ENCODE measurements at places on chromosomes 7 and 10.

GRCh38 chr10:50469778-50470193 is 154.0 kb downstream of the SGMS1 start:
- no peak for DNase-seq

GRCh38 chr10:92920866-92921265 is 72.5 kb downstream of the EXOC6 start:
- DNase-seq: no peak

DNA sequence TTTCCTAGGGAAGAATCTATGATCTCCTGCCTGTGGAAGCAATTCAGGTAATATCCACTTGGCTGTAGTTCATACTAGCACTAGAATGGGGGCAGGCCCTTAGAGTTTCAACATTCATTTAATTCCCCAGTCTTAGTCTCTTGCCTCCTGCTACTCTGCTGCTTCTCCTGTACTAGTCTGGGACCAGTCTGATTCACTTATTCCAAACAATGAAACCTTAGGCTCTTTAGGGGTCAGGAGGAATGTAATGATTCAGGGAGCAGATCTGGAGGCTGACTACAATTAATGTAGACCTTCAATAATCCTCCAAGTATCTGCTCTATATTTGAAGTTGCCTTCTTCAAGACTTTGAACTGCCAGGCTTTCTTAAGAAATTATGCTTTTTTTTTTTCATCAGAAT is 101.8 kb downstream of the GNAT3 start:
- no peak for DNase-seq

DNA sequence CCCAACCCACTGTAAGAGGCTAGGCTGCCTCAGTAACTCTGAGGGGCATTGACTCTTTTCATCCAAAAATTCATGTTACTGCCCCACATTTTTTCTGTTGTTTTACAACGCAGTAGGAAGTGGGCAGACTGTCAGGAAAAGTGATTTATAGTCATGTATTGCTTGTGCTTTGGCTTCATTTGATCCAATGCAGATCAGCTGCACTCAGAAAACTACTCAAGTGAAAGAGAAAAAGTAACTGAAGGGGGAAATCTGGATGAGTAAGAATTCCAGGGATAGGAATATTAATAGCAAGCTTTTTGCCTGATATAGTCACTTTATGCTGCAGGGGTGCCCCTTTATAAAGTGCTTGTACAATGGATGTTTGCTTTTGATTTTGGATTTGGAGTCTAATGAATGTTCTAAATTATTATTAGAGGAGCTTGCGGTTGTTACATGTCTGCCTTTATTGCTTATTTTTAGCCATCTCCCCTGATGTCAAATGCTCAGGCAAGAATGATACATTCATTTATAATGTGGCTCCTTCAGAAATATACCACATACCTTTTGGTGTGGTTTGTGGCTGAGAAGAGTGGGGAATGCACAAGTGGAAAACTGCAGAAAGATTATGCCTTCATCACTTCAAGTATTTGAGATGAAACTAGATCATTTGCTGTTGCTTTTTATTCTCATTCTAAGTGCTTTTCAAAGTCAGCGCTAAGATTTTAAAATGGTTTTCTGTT is 86.1 kb downstream of the EGFR start:
- DNase-seq: no peak

GRCh38 chr10:92778091-92778490 is 70.2 kb upstream of the EXOC6 start:
- no peak for DNase-seq

- DNase-seq: no peak
Measured at GRCh38 chr7:139538881-139539635, 15.6 kb downstream of the CLEC2L start.

- no peak for DNase-seq
Measured at GRCh38 chr10:26378861-26379294, 59.3 kb upstream of the APBB1IP start.

GRCh38 chr7:7568553-7568952 is 1.9 kb downstream of the MIOS start:
- peak; percentile 31 for DNase-seq

GRCh38 chr7:111710839-111711380 is 148.6 kb upstream of the IMMP2L start:
- DNase-seq: no peak

- DNase-seq: no peak
Measured at GRCh38 chr10:79331709-79332108, 15.6 kb upstream of the PPIF start.

- no peak for DNase-seq
Measured at GRCh38 chr7:17305387-17306171, 7.1 kb downstream of the AHR start.

DNA sequence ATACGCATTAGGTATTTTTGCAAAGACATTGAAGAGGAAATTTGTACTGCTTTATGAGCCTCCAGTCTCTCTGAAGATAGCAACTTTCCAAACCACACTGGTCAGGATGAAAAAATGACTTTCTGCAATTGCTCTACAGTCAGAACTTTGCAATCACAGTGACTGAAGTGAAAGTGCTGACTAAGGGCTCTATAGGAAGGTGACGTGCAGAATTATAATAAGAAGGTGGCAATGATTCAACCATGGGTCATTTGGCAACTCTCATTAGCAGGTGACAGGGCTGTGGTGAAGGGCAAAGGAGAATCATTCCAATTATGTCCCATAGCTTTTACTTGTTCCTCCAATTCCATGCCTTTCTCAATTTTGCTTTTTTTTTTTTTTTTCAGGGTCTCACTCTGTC is 311.0 kb downstream of the ANKRD30A start:
- no peak for DNase-seq

DNA sequence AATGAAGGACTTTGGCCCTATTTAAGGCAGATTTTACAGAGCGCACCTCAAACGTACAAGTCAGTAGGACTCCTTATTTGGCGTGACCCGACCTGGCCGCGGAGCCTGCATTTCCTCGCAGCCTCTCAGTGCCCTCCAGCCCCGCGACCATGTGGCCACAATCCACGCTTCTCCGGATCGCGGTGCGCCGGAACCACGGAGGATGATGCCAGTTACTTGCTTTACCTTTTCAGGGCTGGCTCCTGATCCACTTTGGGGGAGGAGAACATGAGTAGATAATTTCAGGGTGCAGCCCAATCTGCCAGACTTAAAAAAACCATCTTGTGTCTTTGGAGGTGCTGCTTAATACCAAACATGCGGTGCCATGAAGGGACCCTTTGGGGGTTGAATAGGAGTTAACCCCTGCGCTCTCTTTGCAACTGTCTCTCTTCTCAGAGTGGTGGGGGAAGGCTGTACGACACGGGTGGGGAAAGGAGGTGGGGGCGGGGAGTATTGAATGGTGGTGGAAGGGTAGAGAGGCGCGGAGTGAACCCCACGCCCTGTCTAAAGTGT is 1.5 kb downstream of the FRAT1 start:
- peak; percentile 27 for DNase-seq

DNA sequence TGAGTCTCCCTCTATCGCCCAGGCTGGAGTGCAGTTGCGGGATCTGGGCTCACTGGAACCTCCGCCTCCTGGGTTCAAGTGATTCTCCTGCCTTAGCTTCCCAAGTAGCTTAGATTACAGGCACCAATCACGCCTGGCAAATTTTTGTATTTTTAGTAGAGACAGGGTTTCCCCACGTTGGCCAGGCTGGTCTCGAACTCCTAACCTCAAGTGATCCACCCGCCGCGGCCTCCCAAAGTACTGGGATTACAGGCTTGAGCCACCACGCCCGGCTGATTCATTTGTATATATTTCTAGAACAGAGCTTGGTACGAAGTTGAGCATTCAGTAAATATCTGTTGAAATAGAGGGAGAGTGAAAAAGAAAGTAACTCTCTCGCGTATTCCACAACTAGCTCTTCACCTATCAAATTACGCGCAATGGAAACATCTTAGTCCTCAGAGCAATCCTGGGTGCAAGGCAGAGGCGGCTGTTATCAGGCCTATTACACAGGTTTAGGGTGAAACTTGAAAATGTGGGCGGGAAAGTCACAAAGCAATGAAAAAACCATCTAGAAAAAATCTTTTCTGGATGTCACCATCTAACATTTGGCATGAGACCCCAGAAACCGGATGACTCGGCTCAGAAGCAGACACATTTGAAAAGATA is 707 bp upstream of the GHITM start:
- DNase-seq: peak; percentile 34

- no peak for DNase-seq
Measured at GRCh38 chr10:89879121-89879520, 177.7 kb downstream of the KIF20B start.

GRCh38 chr10:12709521-12709963 is 292.0 kb downstream of the CCDC3 start:
- no peak for DNase-seq

- no peak for DNase-seq
Measured at GRCh38 chr10:8768852-8769251, 714.4 kb downstream of the GATA3 start.

GRCh38 chr10:12445701-12446334 is 96.5 kb downstream of the CAMK1D start:
- DNase-seq: no peak

GRCh38 chr7:68862736-68863135 is 735.5 kb upstream of the AUTS2 start:
- DNase-seq: no peak

GRCh38 chr10:86654411-86655172 is at the start of gene OPN4:
Gene OPN4 (plus strand): TSS chr10:86654547. CDS start chr10:86654784, 237 bp downstream.
- peak; percentile 26 for DNase-seq

DNA sequence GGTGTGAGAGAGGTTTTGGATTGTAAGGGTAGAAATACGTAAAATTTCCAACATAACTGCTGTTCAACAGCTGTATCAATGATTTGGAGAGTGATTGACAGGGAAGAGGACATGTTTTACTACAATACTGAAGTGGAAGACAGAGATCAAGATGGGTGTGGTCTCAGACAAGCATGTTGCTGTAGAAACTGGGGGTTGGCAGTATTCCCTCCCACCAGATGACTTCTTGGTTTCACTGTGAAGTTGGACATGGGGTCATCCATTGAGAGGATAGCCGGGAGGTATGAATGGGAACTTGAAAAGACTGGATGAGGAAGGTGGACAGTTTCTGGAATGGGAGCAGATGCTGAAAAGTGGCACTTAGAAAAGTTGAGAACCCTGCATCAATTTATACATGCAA is 95.3 kb upstream of the HDAC9 start:
- DNase-seq: no peak

GRCh38 chr10:66586897-66587679 is 338.7 kb upstream of the LRRTM3 start:
- DNase-seq: no peak

- no peak for DNase-seq
Measured at GRCh38 chr7:92636018-92636560, 45.9 kb upstream of the FAM133B start.

- DNase-seq: no peak
Measured at GRCh38 chr7:5234852-5235831, 45.1 kb downstream of the WIPI2 start.

- no peak for DNase-seq
Measured at GRCh38 chr10:57992321-57993077, 275.2 kb downstream of the IPMK start.

DNA sequence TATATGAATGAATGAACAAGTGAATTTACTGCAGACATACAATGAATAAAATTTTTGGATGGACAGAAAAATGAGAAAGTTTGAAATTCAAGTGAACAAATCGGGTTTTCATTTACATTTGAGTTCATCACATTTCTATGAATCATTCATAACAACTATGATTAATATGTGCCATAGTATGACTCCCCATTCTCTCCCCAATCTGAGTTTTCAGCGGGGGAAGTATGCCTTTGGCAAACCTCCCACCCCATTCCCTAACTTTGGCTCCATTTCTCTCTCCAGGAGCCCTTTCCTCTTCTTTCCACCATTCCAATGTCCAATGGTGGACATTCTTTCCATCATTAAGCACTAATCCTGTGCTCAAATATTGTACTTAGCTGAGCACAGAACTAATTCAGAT is 96.8 kb upstream of the LSM8 start:
- no peak for DNase-seq

DNA sequence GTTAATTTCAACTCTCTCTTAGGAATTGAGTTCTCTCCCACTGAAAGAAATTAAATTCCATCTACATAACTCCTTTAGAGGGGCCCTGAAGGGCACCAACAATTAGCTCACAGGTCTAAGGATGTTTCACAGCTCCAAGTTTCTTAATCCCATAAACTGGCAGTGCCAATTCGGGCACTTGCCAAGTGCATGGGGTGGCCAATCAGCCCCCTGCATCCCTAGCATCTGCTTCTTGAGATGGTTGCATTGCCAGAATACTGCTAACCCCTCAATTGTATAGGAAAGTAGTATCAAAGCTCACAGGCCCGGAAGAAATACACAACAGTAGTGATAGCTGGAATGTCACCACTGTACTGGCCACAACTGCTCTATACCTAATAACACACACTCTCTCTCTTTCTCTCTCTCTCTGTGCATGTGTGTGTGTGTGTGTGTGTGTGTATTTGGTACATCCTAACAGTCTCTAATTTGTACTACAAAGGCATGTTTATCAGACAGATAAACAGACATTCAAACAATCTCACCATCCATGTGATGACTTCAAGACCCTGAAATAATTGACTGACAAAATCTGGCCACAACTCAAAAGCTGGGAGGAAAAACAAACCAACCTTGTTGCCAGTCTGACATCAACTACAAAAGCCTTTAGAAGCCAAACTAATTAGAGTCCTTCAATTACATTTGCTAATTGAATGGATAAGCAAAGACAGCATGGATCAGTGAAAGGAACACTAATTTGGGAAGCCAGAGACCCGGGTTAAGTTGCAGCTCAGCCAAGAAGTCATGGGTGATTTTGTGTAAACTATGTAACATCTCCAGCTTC is 27.8 kb downstream of the HIBADH start:
- DNase-seq: no peak

DNA sequence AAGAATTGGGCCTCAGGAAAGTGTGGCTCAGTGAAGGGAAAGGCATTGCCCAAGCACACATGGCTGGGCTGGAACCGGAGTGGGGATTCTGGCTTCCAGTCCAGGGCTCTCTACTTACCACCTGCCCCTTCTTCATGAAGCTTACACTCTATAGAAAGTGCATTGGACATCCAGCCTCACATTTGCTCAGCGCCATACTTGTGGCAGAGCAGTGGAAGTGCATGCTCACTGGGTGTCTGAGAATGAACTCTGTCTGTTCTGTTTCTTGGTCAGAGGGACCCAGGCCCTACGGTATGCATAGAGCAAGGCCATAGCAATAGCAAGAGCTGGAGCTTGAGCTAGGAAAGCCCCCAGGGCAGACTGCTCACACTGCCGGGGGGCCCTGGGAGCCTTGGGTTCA is 1253.5 kb downstream of the TYW1 start:
- no peak for DNase-seq

GRCh38 chr10:106043863-106044262 is 1120.6 kb downstream of the SORCS1 start:
- no peak for DNase-seq

GRCh38 chr7:117064688-117065087 is 111.4 kb downstream of the ST7 start:
- DNase-seq: no peak

GRCh38 chr7:149670288-149670687 is 103.1 kb downstream of the ZNF467 start:
- peak; percentile 64 for DNase-seq
